ENCODE measurements at places on chromosomes 4 and X.

- no peak for DNase-seq
Measured at GRCh38 chr4:3487861-3488260, 24.8 kb downstream of the DOK7 start.

DNA sequence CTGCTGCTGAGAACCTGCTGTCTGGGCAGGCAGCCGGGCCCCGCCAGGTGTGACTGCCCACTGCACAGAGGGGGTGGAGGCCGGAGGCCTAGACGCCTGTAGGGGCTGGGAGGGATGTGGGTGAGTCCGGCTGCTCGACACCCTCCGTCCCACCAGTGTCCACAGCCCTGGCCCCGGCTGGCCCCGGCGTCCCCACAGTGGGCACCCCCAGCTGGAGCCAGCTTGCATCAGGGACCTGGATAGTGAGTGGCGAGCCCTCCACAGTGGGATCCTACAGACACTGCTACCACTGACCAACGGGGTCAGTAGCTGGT lies 34.7 kb upstream of the SPON2 start:
- no peak for DNase-seq

- DNase-seq: no peak
Measured at GRCh38 chr4:130486841-130487240, 1390.9 kb downstream of the C4orf33 start.

DNA sequence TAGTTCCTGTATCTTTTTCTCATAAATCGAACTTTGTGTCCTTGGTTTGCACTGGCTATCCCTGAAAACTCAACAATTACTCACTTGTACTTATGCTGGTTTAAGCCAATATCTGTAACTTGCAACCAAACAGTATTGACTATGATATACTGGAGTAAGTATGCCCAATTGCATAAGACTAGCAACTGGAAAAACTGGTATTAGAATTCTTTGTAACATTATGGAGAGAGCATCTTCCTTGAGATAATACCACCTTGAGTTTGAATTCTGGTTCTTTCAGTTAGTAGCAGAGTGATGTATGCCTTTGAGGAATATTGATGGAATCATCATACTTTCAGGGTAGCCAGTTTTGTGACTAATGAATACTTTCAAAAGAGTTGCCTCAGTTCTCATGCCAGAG lies 28.1 kb downstream of the BMP3 start:
- DNase-seq: no peak

GRCh38 chr4:78602334-78602733 lies 50.8 kb downstream of the ANXA3 start:
- no peak for DNase-seq

DNA sequence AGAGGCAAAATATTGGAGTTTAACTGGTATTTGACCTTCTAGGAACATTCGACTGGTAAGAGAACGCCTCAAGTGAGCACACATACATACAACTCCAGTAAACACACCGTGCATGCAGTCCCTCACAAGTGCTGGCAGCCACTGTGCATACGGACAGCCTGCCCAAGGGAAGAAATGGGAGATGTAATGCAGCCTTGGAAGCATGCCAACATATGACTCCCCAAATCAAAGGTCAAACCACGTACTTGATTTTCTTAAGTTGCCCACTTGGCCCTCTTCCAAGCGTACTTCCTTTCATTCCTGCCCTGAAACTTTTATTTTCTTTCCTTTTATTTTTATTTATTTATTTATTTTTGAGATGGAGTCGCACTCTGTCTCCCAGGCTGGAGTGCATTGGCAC lies 206.6 kb downstream of the SPRY1 start:
- no peak for DNase-seq

DNA sequence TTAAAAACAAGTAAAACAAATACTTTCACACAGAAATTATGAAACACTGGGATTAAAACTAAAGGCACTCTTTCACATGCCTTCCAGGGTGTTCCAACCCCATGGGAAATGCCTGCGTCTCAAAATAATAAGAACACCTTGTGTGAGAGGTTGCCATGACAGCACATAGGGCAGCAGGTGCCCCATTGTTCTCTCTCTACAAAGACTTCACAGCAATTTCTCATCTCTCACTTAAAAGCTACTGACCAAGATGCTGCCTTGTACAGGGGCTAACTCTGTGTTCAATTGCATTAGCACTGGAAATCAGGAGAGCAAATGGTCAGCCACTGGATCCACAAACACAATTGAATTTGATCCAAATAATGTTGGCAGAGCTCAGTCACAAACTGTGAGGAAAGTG lies 102.5 kb upstream of the GALNTL6 start:
- no peak for DNase-seq

DNA sequence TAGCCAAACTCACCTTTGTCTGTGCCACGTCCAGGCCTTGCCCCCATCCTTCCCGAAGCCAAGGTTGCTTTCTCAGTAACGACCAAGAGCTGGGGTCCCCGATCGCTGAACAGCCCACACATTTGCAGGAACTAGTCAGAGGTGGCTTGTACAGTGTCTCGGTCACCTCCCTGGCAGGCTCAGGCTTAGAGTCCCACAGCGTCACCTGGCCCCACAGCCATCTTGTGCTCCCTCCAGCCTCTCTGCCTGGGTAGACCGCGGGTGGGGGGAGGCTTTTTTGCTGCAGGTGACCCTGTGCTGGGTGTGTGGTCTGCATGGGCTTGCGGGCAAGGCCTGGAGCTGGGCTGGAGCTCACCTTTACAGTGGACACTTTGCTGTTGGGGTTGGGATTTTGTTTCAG lies 60.2 kb downstream of the PSAPL1 start:
- no peak for DNase-seq

- no peak for DNase-seq
Measured at GRCh38 chr4:165355900-165356300, 22.9 kb upstream of the CPE start.

DNA sequence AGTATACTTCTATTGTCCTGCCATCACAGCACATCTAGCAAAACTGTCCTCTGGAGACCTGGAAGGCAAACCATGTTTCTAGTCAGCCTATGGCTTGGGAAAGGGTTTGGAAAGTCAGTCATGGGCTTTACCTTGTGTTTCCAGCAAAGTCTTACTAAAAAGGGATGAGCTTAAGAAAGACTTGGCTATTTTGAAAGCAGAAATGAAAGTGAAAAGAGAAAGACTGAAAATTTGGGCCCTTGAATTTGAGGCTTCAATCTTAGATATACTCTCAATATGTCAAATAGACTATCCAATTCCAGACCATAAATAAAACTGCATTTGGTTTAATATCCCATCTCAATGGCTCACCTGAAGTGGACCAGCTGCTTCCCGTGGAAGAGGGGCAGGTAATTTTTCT lies 127.9 kb downstream of the ZNF330 start:
- DNase-seq: no peak

GRCh38 chr4:26964512-26964911 lies 103.9 kb downstream of the STIM2 start:
- DNase-seq: no peak

GRCh38 chr4:150119492-150119891 lies 41.2 kb downstream of the DCLK2 start:
- DNase-seq: no peak

DNA sequence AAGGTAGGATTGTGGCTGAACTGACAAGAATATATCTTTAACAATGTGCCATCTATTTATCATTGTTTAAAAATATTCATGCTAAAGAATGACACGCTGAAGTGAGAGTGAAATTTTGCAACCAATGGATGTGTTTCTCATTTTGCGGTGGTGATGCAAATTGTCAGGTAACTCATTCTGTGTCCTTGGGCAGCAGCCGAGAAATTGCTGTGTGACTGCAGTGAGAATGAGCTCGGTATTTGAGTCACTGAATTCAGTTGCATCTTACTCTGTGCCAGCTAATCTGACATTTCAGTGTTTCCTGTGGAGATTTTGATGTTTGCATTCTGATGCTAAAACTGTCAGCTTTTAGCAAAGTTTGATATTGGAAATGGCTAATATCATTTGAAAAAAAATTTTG lies 28.1 kb downstream of the MCUB start:
- DNase-seq: no peak

- no peak for DNase-seq
Measured at GRCh38 chrX:111874241-111874640, 1.7 kb upstream of the TRPC5OS start.

- DNase-seq: no peak
Measured at GRCh38 chrX:111216293-111216801, 53.9 kb downstream of the CAPN6 start.

DNA sequence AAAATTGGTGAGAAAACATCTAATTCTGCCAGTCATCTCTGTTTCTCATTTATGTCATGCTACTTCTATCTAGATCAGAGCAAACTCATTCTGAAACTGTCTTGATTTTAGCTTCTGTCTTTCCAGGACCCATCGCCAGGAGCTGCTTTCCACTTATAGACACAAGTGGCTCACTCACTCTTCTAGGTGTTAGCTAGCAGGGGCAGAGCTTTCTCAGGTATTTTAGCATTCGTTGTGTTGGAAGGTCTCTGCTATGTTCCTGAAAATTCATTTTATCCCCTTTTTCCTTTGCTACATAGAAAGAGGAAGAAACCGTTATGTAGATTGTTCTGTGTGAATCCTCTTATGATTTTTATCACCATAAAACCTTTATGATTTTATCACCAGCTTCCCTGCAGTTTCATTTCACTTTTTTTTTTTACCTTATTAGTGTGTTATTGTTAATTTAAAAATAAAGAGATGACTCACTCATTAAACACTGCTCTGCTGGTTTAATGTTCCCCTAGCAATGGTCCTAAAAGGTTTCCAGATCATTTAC lies 246.6 kb upstream of the AADAT start:
- no peak for DNase-seq

GRCh38 chr4:102586644-102587021 lies 85.5 kb downstream of the NFKB1 start:
- DNase-seq: no peak

- no peak for DNase-seq
Measured at GRCh38 chr4:156971676-156972378, at the start of gene PDGFC. TSS of gene PDGFC (minus strand) at chr4:156971799. CDS start at chr4:156970903, 896 bp downstream.

DNA sequence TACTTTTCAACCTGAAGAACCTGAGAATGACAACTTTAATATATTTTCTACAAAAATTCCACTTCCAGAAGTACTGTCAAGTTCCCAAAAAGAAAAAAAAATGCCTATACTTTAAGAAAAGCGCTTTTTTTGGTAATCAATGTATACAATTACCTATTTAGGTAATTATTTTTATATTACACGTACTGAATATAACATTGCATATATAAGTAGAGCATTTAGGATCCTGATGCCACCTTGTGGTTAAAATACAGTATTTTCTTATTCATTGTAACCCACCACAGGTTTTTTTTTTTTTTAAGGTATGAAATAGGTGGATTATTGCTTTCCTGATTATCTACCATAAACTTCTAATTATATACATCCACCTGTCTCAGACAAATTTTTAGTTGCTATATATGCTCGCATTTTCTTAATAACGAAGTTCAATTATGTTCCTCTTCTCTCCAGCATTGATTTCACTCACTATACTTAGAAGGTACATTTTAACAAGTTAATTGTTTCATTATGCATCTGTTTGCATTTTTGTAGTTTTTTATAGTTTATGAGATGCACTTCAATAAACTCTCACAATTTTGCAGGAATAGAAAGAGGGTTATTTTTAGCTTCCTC lies 5.2 kb downstream of the MAP9 start:
- no peak for DNase-seq

- no peak for DNase-seq
Measured at GRCh38 chr4:35503435-35503834, 740.9 kb downstream of the ARAP2 start.

- no peak for DNase-seq
Measured at GRCh38 chr4:138305050-138305449, 62.9 kb upstream of the SLC7A11 start.

GRCh38 chrX:14026121-14026520 lies 3.6 kb downstream of the GEMIN8 start:
- no peak for DNase-seq

- no peak for DNase-seq
Measured at GRCh38 chrX:18884916-18885315, 99.0 kb downstream of the PHKA2 start.

DNA sequence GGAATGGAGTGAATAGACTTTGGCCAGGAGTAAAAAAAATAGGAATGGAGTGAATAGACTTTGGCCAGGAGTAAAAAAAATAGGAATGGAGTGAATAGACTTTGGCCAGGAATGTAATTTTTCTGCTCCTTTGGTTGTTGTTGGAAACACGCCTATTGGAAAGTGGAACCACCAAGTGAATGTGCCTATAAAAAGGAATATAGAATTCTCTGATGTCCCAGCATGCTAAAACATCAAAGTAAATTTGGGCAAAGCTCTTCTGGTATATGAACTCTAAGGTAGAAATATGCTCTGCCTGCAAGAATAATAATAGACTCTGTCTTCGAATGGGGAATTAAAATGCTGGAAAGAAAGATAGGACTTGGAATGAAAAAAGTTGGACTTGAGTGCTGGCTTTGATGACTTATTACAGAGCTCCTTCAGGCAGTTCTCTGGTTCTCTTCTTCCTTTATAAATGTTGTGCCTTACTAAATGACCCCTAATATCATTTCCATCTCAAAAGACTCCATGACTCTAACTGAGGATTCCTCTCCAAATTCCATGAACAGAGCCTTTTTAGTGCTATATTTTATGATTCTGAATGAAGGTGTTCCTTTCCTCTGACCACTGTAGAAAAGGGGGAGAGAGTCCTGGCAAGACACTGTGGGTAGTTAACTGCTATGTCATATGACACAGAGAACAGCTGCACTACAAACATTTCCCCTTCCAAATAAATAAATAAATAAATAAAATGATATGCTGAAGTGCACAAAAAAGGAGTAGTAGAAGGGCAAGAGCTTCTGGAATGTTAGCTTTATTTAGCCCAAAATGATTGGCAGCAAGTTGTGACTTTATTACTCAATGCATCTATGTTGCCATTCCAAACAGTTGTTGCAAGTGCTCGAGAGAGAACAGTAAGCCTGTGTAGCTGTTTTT lies 13.5 kb upstream of the GBA3 start:
- no peak for DNase-seq

- no peak for DNase-seq
Measured at GRCh38 chr4:385934-386707, 48.5 kb downstream of the ZNF141 start.

DNA sequence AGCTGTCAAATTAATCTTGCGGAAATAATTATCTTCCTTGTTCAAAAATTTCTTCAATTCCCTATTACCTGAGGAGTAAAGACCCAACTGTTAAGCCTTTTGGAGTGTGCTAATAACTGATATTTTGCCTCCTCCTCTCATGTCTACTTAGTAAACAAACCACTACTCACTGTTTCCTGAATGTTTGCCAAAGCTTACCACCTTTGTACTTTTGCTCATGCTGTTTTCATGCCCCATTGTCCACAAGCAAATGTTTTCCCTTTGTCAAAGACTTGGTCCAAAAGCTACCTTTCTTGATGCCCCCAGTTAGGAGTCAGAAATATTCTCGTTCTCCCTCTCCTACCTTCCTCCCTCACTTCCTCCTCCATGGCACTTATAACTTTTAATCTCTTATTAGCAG lies 226.1 kb downstream of the ENOX2 start:
- DNase-seq: no peak

- no peak for DNase-seq
Measured at GRCh38 chrX:73581002-73581628, 18.1 kb downstream of the CHIC1 start.

DNA sequence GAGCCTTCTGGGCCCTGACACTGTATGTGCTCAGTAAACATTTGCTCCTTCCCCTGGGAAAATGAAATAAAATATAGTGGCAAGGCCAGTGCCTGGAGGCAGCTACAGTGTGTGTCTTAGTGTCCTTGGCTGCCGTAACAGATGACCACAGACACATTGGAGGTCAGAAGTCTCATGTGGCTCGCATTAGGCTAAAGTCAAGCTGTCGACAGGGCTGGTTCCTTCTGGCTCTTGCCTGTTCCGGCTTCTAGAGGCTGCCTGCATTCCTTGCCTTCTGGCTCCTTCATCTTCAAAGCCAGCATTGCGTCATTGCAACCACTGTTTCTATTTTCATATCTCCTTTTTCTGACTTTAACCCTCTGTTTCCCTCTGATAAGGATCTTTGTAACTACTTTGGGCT lies 83.6 kb upstream of the STX18 start:
- no peak for DNase-seq

- no peak for DNase-seq
Measured at GRCh38 chrX:123468481-123468880, 264.4 kb downstream of the THOC2 start.
